ENCODE measurements at places on chromosomes 3 and 15.

DNA sequence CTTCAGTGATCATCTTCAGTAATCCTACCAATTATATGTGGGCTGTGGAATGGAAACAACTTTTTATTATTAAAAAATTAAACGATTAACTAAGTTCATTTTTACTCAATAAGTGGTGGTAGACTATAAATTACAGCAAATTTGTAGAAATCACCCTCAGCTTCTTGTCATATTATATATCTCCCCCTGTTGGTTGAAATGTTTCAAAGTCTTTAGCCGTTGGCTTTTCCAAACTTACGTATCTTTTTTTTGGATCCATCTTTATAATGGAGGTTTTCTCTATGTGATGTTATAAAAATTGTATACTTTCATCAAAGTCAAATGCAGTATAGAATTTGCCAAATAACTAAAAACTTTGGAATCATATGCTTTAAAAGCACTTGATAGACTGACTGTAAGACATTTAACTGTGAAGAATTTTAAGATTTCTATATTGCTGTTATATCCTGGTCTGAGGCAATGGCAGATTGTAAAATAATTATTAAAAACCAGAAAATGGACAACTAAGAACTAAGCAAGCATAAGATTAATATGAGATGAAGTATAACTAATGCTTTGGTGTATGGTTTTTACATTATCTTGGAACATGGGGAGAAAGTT lies 44.7 kb downstream of the ATP11B start:
- no peak for DNase-seq
- no peak overlapping the region for H3K27ac ChIP-seq
- H3K4me1 ChIP-seq: no peaks in the 10 kb centered on the region
- no peaks in the 10 kb centered on the region for H3K27me3 ChIP-seq

GRCh38 chr15:51403072-51403878 lies 61.8 kb downstream of the GLDN start:
- no peak for DNase-seq
- peaks cover 3% of the 10 kb centered on the region for H3K4me1 ChIP-seq
- H3K36me3 ChIP-seq: no peaks in the 10 kb centered on the region
- H3K27ac ChIP-seq: no peak overlapping the region

GRCh38 chr3:123275691-123276090 lies 73.9 kb downstream of the SEC22A start:
- H3K4me1 ChIP-seq: no peaks in the 10 kb centered on the region
- no peaks in the 10 kb centered on the region for H3K27me3 ChIP-seq
- peaks cover 2% of the 10 kb centered on the region for H3K36me3 ChIP-seq
- no peak overlapping the region for H3K4me3 ChIP-seq
- H3K27ac ChIP-seq: no peak overlapping the region
- no peak for DNase-seq

GRCh38 chr3:134419214-134419959 lies 45.1 kb upstream of the AMOTL2 start:
- H3K27me3 ChIP-seq: no peaks in the 10 kb centered on the region
- DNase-seq: no peak
- H3K36me3 ChIP-seq: no peaks in the 10 kb centered on the region

- DNase-seq: no peak
- H3K4me1 ChIP-seq: no peaks in the 10 kb centered on the region
- H3K4me3 ChIP-seq: no peak overlapping the region
These were observed 117.2 kb upstream of the LRRC3B start for GRCh38 chr3:26505399-26505798.

GRCh38 chr15:38819387-38819950 lies 254.9 kb upstream of the RASGRP1 start:
- no peaks in the 10 kb centered on the region for H3K27me3 ChIP-seq
- no peaks in the 10 kb centered on the region for H3K4me1 ChIP-seq
- no peak overlapping the region for H3K4me3 ChIP-seq
- H3K36me3 ChIP-seq: no peaks in the 10 kb centered on the region
- DNase-seq: no peak

DNA sequence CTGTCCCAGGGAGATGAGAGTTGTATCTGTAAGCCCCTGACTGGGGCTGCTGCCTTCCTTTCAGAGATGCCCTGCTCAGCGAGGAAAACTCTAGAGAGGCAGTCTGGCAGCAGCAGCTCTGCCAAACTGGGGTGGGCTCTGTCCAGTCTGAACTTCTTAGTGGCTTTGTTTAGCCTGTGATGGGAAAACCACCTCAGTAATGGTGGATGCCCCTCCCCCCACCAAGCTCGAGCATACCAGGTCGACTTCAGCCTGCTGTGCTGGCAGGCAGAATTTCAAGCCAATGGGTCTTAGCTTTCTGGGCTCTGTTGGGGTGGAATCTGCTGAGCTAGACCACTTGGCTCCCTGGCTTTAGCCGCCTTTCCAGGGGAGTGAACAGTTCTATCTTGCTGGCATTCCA lies 218.3 kb downstream of the TUSC7 start:
- H3K4me1 ChIP-seq: no peaks in the 10 kb centered on the region
- no peaks in the 10 kb centered on the region for H3K36me3 ChIP-seq
- no peak overlapping the region for H3K4me3 ChIP-seq
- H3K27me3 ChIP-seq: no peaks in the 10 kb centered on the region
- H3K27ac ChIP-seq: no peak overlapping the region
- no peak for DNase-seq

- H3K4me3 ChIP-seq: no peak overlapping the region
- H3K27ac ChIP-seq: no peak overlapping the region
- H3K36me3 ChIP-seq: no peaks in the 10 kb centered on the region
- H3K4me1 ChIP-seq: no peaks in the 10 kb centered on the region
These were observed 18.3 kb upstream of the MYH15 start for GRCh38 chr3:108528459-108529252.
